ENCODE measurements at places on chromosomes 13 and 19.
A peak's percentile ranks its signal among the peaks of the same experiment; 100 is the strongest.

- DNase-seq = no peak
These were observed 17.0 kb downstream of the HAUS8 start for GRCh38 chr19:17058236-17058635.

- DNase-seq = peak; percentile 56
These were observed at the start of gene ICAM3 for GRCh38 chr19:10339380-10339960. TSS of gene ICAM3 (minus strand) at chr19:10339624. CDS start at chr19:10339614, 10 bp downstream.

- no peak for DNase-seq
These were observed 1.4 kb upstream of the CD209 start for GRCh38 chr19:7748756-7749155.

DNA sequence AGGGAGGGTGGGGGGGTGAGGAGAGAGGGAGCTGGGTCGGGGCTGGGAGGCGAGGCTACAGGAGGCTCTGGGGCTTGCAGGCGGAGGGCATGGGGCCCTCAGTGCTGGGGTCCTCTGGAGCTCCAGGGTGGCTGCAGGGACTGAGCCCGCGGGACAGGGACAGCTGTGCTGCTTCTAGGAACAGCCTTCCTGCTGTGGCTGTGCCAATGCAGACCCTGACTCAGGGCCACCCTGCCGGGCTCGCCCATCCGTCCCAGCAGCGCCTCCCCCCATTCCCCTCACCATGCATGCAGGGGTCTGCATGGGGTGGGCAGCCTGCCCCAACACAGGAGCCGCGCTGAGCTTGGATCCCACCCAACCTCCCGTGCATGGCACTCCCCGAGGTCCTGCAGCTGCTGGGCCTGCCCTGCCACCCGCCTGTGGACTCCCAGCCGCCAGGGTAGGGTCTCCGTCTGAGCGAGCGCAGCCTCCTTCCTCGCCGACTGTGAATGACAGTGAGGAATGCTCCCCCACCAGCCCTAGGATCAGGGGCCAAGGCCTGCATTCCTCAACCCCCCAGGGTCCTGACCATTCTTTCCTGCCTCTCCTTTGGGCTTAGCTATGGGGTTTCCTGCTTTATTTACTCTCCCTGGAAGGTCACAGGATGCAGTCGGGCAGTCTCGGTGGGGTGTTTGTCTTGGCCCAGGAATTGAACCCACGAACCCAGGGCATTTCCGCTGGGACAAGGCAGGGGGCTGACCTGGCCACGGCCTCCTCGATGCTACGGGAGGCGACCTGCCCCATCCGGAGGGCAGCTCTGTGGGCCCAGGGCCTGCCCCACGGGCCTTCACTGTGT, 23.4 kb downstream of the CEBPG start:
- no peak for DNase-seq
